ENCODE measurements at places on chromosomes 4 and X. TPM values are rescaled to one million over a fixed set of nuclear protein-coding genes. Genes with fewer than 3 reads are reported as not detected.

The RTL5 gene
- total RNA-seq, result 2.2 TPM

The PPEF2 gene
- total RNA-seq, result not detected

The ODAPH gene
- total RNA-seq, result not detected

The PAGE1 gene
- total RNA-seq, result not detected

The DCAF8L2 gene
- total RNA-seq, result not detected

The HTRA3 gene
- total RNA-seq, result 13.8 TPM

The FGFR3 gene
- 2.2 TPM for total RNA-seq

The ANK2 gene
- total RNA-seq, result 1.0 TPM

The PDLIM3 gene
- total RNA-seq, result not detected

The PCYT1B gene
- not detected for total RNA-seq

The RBMX gene
- total RNA-seq, result 217 TPM

The GUCY1B1 gene
- total RNA-seq, result 0.25 TPM

The COPS4 gene
- 24.7 TPM for total RNA-seq

The PRRG1 gene
- 5.1 TPM for total RNA-seq

The CNKSR2 gene
- total RNA-seq, result 2.7 TPM

The PLAC8 gene
- 0.90 TPM for total RNA-seq

The PLK4 gene
- total RNA-seq, result 15.3 TPM

The LAS1L gene
- 68.3 TPM for total RNA-seq

The RPS6KA3 gene
- total RNA-seq, result 50.6 TPM

The RPS6KA6 gene
- total RNA-seq, result 5.7 TPM

The CCDC149 gene
- 1.4 TPM for total RNA-seq

The MND1 gene
- total RNA-seq, result 12.1 TPM

The NMU gene
- total RNA-seq, result 1.1 TPM

The SLC4A4 gene
- 2.4 TPM for total RNA-seq

The DSPP gene
- total RNA-seq, result not detected

The GPRASP3 gene
- total RNA-seq, result 4.0 TPM

Measured in A549 treated with CORT108297 at 1 μM for 4 hours (cell line).